ENCODE measurements at places on chromosomes 11 and 22. TPM values are rescaled to one million over a fixed set of nuclear protein-coding genes. Genes with fewer than 3 reads are reported as not detected.

The TTC36 gene
- total RNA-seq = 0.83 TPM

The PITPNB gene
- total RNA-seq = 95.8 TPM

The RASGRP2 gene
- 250 TPM for total RNA-seq

The BBOX1 gene
- not detected for total RNA-seq

The POTEH gene
- total RNA-seq = not detected

The TSPAN32 gene
- 54.7 TPM for total RNA-seq

The RIMBP3B gene
- 0.87 TPM for total RNA-seq

The SSH3 gene
- 12.5 TPM for total RNA-seq

The SUSD2 gene
- total RNA-seq = 0.78 TPM

The FGF4 gene
- total RNA-seq = not detected

The PAX6 gene
- not detected for total RNA-seq

The DGCR6 gene
- 1.6 TPM for total RNA-seq

The HTR3A gene
- not detected for total RNA-seq

The PNPLA5 gene
- not detected for total RNA-seq

The MPZL2 gene
- 5.2 TPM for total RNA-seq

The PARVG gene
- 177 TPM for total RNA-seq

The NUDT22 gene
- 80.2 TPM for total RNA-seq

The GAB4 gene
- total RNA-seq = not detected
